ENCODE measurements at places on chromosomes 11 and 22.

- DNase-seq: no peak
Measured at GRCh38 chr11:15045209-15045608, 28.2 kb upstream of the CALCB start.

- DNase-seq: peak; percentile 92
Measured at GRCh38 chr11:75554258-75555022, 7.6 kb upstream of the SERPINH1 start.

DNA sequence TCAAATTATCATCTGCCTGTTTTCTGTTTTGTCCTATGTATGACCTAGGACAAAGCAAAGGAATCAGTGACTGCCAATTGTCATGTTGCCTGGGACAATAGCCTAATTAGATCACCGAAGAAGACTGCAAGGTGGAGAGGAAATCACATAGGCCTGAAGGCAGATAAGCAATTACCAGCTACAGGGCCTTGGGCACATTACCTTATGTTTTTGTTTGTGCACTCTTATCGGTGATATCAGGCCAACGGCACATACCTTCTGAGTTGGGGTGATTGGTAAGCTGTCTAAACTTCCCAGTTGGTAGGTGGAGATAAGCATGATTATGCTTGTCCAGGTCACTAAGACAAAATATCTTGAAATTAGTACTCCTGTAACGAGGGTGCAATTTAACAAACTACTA is 58.1 kb upstream of the FAM181B start:
- DNase-seq: no peak

DNA sequence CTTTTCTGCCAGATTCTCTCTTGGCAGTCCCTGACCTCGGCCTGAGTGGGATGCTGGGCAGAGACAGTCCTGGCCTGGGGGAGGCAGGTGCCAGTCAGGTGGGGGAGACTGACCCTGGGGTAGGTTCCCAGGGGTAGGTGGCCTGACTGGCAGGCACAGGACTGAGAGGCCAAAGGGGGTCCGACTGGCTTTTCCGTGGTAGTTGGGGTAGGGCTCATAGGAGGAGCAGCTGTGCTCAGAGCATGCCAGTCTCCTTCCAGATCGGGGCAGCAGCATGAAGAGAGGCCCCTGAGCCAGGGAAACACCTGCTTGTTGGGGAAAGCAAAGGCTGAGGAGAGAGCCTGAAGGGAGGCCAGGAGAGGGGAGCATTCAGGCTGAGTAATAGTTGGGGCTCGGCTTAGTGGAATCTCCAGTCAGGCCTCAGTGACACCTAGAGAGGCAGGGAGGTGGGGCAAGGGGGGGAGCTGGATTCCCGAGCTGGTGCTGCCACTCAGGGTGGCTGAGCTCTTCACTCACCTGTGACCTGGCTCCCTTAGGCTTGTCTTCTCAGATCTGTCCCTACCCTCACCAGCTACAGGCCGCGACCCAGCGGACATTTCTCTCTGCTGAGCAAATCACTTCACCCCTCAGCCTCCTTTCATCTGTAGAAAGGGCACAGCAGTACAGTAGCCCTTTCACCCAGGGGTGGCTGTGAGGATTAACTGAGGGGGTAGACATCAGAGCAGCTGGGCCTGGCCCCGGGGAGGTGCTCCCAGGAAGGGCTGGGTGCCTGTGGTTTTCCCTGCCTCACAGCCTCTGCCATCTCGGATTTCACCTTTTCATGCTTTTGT is 26.2 kb downstream of the MCM5 start:
- no peak for DNase-seq
